ENCODE measurements at places on chromosomes 6 and 20. TPM values are rescaled to one million over a fixed set of nuclear protein-coding genes. Genes with fewer than 3 reads are reported as not detected.

DNA sequence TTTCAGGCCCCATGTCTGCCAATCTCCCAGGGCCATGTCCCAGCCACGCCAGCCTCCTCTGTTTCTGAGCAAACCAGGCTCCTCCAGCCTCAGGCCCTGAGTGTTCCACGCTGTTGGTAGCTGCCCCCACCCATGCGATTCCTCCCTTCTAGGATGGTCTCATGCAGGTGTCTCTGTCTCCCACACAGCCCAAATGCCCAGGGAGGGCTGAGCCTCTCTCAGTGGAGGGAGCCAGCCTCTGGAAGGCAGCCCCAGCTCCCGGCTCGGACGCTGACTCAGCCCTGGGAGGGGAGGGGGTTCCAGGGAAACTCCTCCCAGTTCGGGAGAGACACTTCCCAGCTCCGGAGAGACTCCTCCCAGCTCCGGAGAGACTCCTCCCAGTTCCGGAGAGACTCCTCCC, 122.9 kb upstream of the AFDN start:
- no peak for DNase-seq

GRCh38 chr6:31576897-31577578, 1.7 kb downstream of the TNF start:
- no peak for DNase-seq

DNA sequence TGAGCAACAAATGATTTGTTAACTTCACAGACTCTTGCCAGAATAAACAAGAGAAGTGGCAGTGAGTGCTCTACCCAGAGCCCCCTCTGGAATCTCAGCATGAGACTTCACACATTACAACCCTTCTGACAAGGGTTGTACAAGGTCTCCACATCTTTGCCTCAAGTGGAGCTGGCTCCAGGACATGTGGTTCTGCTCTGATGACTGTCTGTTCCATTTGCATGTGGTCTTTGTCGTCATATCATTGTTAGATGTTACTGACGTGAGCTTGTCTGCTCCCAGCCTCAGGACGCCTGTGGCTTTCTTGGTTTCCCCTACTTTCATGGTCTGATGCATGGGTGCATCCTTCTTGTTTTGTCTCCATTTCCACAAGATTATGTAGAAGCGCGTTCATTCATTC, 115.0 kb downstream of the SLC24A3 start:
- DNase-seq: no peak

- DNase-seq: no peak
These were observed 361.8 kb downstream of the EPHA7 start for GRCh38 chr6:93057584-93057983.

TAP1 gene
- 14.8 TPM for total RNA-seq
